ENCODE measurements at places on chromosomes 3 and 15.

- no peak for DNase-seq
Measured at GRCh38 chr3:124246949-124247348, 255.0 kb upstream of the ROPN1 start.

- DNase-seq: no peak
Measured at GRCh38 chr3:133570139-133570936, 3.1 kb upstream of the CDV3 start.

DNA sequence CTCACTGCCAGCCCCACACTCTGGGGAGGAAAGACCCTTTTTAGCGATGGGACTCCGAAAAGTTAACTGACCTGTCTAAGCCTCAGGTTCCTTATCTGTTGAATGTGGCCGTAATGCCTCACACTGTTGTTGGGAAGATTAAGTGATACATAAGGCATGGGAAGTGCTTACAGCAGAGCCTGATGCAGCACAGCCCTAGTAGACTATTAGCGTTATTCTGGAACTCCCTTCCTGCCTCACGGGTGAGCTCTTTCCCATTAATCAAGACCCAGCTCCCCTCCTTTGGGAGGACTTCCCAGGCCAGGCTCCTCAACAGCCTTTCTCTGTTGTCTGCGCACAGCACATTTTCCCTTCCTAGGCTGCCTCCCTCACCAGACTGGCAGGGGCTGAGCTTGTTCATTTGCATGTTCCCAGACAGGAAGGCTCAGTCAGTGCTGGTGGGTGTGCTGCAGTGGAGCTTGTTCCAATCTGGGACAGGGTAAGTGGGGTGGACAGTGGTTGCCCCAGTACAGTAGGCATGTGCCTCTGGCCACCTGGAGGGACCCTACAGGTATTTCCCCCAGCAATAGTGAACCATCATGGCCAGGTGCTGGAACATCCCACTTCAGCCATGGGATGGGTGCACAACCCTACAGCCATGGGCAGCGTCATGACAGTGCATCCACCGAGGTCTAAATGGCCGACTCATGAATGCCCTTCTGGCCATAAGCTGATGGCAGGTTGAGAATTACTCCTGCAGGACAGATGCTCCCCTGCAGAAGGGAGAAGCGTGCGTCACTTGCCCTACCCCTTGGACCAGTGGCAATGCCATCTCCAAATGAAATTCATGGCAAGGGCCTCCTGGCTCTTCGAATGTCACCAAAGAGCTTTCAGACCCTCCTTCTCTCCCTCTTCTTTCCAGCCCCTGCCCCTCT, 5.8 kb upstream of the PSTPIP1 start:
- DNase-seq: peak; percentile 60

- DNase-seq: no peak
Measured at GRCh38 chr3:32471246-32471645, 31.4 kb downstream of the CMTM6 start.

- no peak for DNase-seq
Measured at GRCh38 chr15:65060641-65061397, 7.0 kb downstream of the RASL12 start.
